ENCODE measurements at places on chromosomes 12 and 14.

DNA sequence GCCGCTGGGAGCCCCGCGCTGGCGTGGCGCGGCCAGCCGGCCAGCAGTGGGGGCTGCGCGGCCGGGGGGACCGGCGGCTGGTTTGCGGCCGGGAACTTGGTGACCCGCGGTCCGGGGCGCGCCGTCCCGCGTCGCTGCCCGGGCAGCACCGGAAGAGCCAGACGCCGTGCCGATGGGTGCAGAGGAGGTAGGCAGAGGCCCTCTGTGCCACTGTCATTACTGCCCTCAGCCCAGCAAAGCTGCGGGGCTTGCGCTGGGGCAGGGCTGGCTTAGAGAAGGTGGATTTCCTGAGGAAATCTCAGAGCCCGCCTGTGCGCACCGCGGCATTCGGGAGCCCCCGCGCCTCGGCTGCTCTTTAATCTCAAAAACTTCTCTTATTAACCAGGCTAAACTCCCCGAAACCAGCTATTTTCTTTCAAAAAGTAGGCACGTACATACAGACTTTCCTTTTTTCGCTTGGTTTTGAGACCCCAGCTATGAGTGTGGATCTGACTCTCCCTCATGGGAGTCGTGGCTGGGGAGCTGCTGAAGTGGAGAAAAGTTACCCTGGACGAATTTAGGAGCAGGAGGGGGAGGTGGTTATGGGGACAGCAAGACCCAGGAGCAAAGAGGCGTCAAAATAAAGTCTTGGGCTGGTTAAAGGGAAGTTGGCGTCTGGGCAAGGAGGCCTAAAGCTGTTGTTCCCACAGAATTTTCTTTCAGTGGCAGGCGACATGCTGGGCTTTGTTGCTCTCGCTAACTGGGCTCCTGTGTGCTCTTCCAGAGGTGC is 802 bp downstream of the SUSD6 start:
- H3K4me3 ChIP-seq: peak overlapping the region; percentile 96
- peak overlapping the region; percentile 94 for H3K27ac ChIP-seq
- H3K4me1 ChIP-seq: peaks cover 62% of the 10 kb centered on the region
- H3K36me3 ChIP-seq: peaks cover 11% of the 10 kb centered on the region
- no peaks in the 10 kb centered on the region for H3K27me3 ChIP-seq
- peak; percentile 50 for DNase-seq

DNA sequence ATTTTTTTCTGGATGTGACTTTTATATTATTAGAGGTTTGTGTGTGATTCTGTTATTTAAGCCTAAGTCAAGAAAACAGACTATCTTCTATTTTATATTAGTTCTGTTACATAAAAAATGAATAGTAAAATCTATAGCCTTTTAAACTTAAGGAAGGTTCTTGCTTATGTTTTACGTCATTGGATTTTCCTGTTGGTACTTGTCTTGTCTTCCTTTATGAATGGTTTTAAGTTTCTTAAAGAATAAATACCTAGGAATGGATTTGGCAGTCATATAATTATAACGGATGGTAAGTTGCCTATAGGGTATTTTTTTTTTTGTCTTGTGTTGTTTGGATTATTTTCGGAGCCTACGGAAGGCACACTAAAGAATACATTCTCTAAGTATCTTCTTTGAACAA is 161.8 kb upstream of the PTPRQ start:
- H3K4me1 ChIP-seq: no peaks in the 10 kb centered on the region
- H3K36me3 ChIP-seq: no peaks in the 10 kb centered on the region
- H3K27ac ChIP-seq: no peak overlapping the region
- H3K4me3 ChIP-seq: no peak overlapping the region
- H3K27me3 ChIP-seq: no peaks in the 10 kb centered on the region
- DNase-seq: no peak

DNA sequence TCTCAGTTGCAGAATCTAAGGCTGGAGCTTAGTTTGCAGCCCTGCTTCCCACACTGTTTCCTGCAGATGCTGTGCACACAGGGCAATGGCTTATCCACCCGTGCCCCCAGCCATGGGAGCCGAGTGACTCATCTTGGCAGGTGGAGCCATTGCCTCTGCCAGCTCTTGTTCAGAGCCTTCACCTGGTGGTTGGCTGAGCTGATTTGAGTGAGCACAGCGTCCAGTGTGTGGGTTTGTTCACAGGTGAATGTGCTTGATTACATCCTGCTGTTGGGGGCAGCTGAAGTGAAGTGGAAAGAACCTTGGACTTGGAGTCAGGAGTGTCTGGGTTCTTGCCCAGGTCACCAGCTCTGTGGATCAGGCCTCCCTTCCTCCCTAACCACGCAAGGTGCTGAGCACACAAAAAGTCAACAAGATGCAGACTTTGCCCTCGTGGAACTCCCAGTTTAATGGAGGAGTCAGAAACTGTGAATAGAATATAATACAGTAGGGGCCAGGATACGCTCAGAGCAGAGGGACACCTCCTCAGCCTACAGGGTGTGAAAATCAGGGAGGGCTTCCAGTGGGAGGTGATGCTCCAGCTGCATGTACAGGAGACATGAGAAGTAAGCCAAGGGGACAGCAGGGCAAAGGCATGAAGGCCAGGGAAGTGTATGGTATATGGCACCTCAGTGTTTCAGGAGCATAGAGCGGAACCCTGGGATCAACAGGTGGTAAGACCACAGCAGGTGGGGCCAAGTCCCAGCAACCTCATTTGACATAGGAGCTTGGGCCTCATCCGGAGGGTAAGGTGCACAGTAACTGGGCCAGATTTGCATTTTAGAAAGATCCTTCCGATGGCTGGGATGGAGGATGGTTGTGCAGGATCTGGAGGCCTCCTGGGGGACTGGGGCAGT is 22.8 kb downstream of the JDP2 start:
- no peak for DNase-seq
- H3K4me1 ChIP-seq: peaks cover 2% of the 10 kb centered on the region
- no peak overlapping the region for H3K27ac ChIP-seq
- H3K4me3 ChIP-seq: no peak overlapping the region

GRCh38 chr14:97290977-97291376 is 493.8 kb downstream of the VRK1 start:
- peak overlapping the region; percentile 24 for H3K27ac ChIP-seq
- DNase-seq: no peak
- H3K4me1 ChIP-seq: peaks cover 18% of the 10 kb centered on the region
- peaks cover 5% of the 10 kb centered on the region for H3K27me3 ChIP-seq
- no peak overlapping the region for H3K4me3 ChIP-seq
- H3K36me3 ChIP-seq: no peaks in the 10 kb centered on the region

DNA sequence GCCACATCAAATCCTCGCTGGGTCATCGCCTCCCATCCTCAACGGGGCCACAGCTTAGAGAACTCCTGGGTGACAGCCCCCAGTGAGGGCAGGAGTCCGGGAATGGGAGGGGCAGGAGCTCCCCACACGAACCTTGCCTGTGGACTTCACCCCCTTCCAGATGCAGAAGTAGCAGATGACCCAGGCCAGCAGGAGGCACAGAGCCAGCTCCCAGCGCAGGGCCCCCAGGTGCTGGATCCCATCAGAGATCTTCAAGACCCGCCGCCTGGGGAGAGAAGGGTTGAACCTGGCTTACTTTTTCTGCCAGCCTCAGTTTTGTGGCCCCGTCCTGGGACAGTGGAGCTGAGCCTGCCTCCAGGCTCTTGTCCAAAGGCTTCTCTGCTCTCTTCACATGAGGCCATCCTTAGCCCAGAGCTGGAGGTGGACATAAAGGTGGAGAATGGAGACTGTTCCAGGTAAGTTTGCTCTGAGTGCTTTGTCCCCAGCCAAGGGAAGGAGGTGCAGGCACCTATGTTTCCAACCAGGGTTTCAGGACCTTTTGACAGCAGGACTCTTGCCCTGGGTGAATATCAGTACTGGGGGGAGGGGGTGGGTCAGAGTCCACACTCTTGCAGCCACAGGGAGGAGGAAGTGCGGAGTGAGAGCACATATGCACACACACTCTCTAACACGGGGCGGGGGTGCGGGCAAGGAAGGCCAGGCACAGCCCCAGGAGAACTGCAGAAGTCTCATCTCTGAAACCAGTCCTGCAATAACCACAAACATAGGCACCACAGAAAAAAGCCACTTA is 23.3 kb upstream of the SLC6A12 start:
- no peaks in the 10 kb centered on the region for H3K27me3 ChIP-seq
- no peak for DNase-seq
- H3K36me3 ChIP-seq: no peaks in the 10 kb centered on the region
- no peak overlapping the region for H3K4me3 ChIP-seq

DNA sequence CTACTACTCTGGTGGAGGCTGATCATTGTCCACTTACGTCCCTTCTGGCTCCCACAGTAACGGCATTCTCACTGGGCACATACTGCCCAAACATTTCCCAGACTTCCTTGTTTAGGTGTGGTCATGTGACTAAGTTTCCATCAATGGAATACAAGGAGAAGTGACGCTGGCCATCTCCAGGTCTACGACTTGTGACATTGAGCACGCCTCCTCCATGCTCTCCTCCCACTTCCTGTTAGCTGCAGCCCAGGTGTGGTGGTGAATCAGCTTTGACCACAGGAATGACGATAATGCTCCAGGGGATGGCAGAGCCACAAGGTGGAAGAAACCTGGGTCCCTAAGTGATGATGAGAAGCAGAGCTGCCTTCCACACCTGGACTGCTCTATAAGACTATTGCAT is 6.0 kb upstream of the SLC24A4 start:
- no peak overlapping the region for H3K27ac ChIP-seq
- H3K4me3 ChIP-seq: no peak overlapping the region
- H3K36me3 ChIP-seq: no peaks in the 10 kb centered on the region
- DNase-seq: no peak

GRCh38 chr14:91283666-91284065 is 39.2 kb upstream of the GPR68 start:
- H3K4me3 ChIP-seq: no peak overlapping the region
- peaks cover 26% of the 10 kb centered on the region for H3K4me1 ChIP-seq
- peak overlapping the region; percentile 54 for H3K27ac ChIP-seq
- H3K36me3 ChIP-seq: peaks cover 59% of the 10 kb centered on the region
- no peaks in the 10 kb centered on the region for H3K27me3 ChIP-seq
- no peak for DNase-seq

DNA sequence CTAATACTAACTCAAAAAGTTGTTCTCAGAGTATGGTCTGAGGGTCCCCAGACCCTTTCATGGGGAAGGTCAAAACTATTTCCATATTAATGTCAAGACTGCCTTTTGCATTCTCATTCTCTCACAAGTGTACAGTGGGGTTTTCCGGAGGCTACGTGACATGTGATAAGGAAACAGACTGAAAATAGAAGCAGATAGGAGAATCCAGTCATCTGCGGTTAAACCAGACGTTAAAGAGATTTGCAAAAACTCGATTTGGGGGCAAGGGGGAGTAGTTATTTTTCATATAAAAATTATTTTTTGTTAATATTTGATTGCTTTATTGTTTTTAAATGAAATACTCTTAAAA is 1.0 kb upstream of the NAP1L1 start:
- H3K27ac ChIP-seq: peak overlapping the region; percentile 95
- peaks cover 28% of the 10 kb centered on the region for H3K36me3 ChIP-seq
- H3K4me1 ChIP-seq: peaks cover 37% of the 10 kb centered on the region

DNA sequence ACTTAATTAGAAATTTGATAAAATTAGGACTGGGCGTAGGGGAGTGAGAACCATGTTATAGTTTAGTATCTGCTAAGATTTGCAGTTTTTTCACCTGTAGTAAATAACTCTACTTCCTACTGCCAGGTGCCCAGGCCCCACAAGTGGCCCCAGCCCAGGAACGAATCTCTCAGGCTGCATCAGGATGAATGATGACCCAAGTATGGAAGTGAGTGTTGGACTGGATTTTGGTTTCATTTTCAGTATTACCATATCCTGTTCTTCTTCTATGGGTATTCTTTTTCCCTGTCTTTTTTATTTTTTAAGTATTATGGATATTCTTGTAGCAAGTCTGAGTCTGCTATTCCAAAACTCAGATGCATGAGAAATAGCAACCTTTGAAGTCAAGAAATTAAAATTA is 120.3 kb upstream of the BCAT1 start:
- H3K4me1 ChIP-seq: peaks cover 24% of the 10 kb centered on the region
- no peak for DNase-seq
- peaks cover 59% of the 10 kb centered on the region for H3K36me3 ChIP-seq
- no peak overlapping the region for H3K4me3 ChIP-seq

DNA sequence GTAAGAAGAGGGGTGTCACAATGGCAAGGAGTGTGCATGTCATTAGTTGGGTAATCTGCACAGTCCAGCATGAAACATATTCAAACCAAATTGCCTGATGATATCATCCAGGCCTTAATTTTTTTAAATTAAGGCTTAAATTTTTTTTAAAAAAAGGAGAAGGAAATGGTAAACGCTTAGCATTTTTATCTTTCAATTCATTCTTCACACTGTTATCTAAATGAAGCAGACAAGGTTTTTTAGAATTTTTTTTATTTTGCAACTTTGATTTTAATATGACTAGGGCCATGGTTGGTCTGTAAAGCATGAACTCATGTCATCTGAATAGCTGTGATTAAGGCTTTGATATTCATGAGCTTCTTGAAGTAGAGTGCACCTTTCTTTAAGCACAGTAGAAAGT is 362.5 kb downstream of the SYT1 start:
- H3K27ac ChIP-seq: no peak overlapping the region
- no peak for DNase-seq
- H3K36me3 ChIP-seq: peaks cover 2% of the 10 kb centered on the region

GRCh38 chr12:87344699-87345098 is 684.5 kb downstream of the C12orf50 start:
- no peak overlapping the region for H3K27ac ChIP-seq
- H3K27me3 ChIP-seq: no peaks in the 10 kb centered on the region
- no peaks in the 10 kb centered on the region for H3K4me1 ChIP-seq
- H3K4me3 ChIP-seq: no peak overlapping the region

- H3K27me3 ChIP-seq: peaks cover 2% of the 10 kb centered on the region
- H3K36me3 ChIP-seq: no peaks in the 10 kb centered on the region
- no peak overlapping the region for H3K4me3 ChIP-seq
- H3K4me1 ChIP-seq: no peaks in the 10 kb centered on the region
- no peak for DNase-seq
- no peak overlapping the region for H3K27ac ChIP-seq
These were observed 153.2 kb downstream of the SMOC1 start for GRCh38 chr14:70032447-70032846.

GRCh38 chr12:28088566-28089272 is 101.5 kb upstream of the CCDC91 start:
- H3K27ac ChIP-seq: no peak overlapping the region
- H3K4me3 ChIP-seq: no peak overlapping the region
- peaks cover 24% of the 10 kb centered on the region for H3K27me3 ChIP-seq
- no peaks in the 10 kb centered on the region for H3K36me3 ChIP-seq
- DNase-seq: no peak

- H3K27me3 ChIP-seq: peaks cover 3% of the 10 kb centered on the region
- H3K4me3 ChIP-seq: no peak overlapping the region
- no peak overlapping the region for H3K27ac ChIP-seq
- no peaks in the 10 kb centered on the region for H3K36me3 ChIP-seq
These were observed 7.5 kb upstream of the LRP1-AS start for GRCh38 chr12:57154804-57155434.

- H3K4me3 ChIP-seq: no peak overlapping the region
- DNase-seq: no peak
- H3K4me1 ChIP-seq: no peaks in the 10 kb centered on the region
- H3K27me3 ChIP-seq: no peaks in the 10 kb centered on the region
- no peaks in the 10 kb centered on the region for H3K36me3 ChIP-seq
These were observed 211.8 kb downstream of the BMP4 start for GRCh38 chr14:53744857-53745256.
